ENCODE measurements at places on chromosomes 5 and 9.

GRCh38 chr5:100668511-100668910 is 133.3 kb downstream of the FAM174A start:
- DNase-seq, result no peak

GRCh38 chr9:114037961-114038723 is 40.0 kb downstream of the AMBP start:
- peak; percentile 73 for DNase-seq

- peak; percentile 19 for DNase-seq
Measured at GRCh38 chr9:106920701-106921283, 57.8 kb downstream of the ZNF462 start.

GRCh38 chr5:10315824-10316509 is 8.3 kb upstream of the CMBL start:
- no peak for DNase-seq

- DNase-seq, result no peak
Measured at GRCh38 chr9:131337131-131337848, 47.8 kb downstream of the PLPP7 start.

DNA sequence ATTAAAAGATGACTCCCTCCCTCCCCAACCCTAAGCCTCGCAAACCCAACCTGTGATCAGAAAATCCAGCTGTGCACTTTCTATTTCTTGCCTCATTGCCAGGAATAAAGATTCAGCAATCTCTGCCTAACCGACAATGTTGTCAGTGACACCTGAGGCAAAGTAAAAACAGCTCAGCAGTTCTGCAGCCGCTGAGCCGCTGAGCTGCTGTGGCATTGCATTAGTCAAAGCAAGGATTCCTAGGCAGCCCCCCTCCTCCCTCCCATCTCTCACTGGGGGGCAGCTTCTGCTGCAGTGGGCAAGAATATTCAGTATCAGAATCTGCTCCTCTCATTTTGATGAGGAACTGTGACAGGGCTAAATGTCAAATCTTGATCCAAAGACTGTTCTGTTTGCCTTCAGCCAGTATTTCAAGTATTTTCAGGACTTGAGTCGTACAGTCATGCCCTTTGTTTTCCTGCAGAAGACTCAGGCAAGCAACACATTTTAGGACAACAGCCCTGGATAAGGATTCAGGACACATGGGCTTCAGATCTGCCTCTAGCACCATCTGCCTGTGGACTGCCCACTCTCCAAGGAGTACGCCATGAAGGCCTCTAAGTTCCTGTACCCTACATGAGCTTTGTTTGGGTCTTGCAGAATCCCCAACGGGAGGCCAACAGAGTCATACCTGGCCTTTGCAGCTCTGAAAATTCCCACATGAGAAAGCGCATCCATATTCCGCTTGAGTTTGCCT is 41.1 kb upstream of the DAP start:
- DNase-seq, result no peak

DNA sequence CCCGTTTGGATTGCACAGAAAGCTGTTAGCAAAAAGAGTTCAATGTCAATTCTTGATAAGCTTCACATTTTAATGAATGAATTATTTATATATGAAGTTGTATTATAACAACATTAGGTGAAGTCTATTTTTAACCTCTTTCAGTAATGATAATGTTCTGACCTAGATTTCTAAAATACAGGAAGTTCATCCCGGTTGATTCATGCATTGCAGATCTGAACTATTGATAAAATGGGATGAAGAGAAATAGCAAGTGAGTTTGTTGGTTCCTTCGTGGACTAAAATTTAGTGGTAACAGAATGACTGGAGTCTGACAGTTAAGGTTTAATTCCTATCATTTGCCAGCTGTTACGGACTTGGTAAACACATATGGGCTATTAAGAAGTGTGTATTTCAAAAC is 180.5 kb downstream of the PCSK1 start:
- no peak for DNase-seq

- no peak for DNase-seq
Measured at GRCh38 chr5:120358949-120359348, 105.2 kb upstream of the PRR16 start.

DNA sequence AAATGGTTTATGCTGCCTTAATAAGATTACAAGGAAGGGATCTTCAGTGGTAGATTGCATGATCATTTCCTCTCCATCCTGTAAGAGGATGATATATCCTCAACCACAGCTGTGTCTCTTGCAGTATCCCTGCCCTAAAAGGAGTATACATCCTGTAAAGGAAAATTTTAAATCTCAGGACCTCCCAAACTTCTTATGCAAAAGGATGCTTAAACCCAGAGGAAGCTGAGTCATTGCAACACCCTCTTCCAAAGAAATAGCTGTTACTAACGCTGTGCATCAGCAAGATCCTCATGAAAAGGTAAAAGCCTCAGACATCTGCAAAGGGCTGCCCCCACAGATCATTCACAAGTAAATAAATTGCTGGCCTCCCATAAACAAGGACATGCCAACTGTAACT is 599.0 kb downstream of the PRELID2 start:
- DNase-seq, result no peak

GRCh38 chr5:126846744-126847455 is 70.0 kb downstream of the LMNB1 start:
- DNase-seq, result no peak

- no peak for DNase-seq
Measured at GRCh38 chr5:58451732-58452565, 7.9 kb downstream of the PLK2 start.

DNA sequence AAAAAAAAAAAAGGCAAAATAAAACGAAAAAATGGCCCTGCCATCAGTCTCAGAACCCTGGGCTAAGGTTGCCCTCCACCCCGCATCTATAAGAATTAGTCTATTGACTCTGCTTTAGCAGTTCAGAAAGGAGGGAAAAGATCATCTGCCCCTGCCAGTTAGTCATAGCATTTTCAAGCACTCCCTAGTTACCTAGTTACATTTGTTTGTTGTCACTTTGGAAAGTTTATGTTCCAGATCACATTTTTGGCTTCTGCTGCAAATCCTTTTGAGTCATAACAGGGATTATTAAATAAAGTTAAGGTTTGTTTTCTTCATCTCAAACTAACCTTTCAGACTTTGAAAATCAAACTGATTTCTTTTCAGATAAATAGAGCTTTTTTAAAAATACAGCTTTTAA is 52.1 kb downstream of the AQP7 start:
- peak; percentile 4 for DNase-seq

GRCh38 chr5:72722792-72723452 is 93.5 kb upstream of the TNPO1 start:
- DNase-seq, result no peak

GRCh38 chr5:60843936-60844905 is at the start of gene ELOVL7:
Gene ELOVL7 (minus strand): TSS chr5:60844269. CDS start chr5:60787397, 56,872 bp downstream.
- peak; percentile 69 for DNase-seq
